ENCODE measurements at places on chromosomes 6 and 20.
A peak's percentile ranks its signal among the peaks of the same experiment; 100 is the strongest.

DNA sequence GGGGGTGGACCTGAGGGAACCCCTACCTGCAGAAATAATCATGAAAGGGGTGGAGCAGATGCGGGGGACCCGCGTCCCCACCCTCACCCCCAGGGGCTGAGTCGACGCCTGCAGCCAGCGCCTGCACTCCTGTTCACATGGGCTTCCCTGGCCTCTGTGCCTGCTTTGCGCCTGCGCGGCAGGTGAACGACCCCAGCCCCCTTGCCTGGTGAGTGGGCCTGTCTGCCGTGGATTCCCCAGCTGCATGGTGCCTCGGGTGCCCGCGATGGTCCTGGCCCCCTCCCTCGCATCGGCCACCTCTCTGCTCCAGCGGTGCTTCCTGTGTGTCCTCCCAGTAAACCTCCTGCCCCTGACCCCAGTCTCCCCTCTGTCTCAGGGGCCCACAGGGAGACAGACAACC lies 18.8 kb upstream of the NTSR1 start:
- DNase-seq = no peak

DNA sequence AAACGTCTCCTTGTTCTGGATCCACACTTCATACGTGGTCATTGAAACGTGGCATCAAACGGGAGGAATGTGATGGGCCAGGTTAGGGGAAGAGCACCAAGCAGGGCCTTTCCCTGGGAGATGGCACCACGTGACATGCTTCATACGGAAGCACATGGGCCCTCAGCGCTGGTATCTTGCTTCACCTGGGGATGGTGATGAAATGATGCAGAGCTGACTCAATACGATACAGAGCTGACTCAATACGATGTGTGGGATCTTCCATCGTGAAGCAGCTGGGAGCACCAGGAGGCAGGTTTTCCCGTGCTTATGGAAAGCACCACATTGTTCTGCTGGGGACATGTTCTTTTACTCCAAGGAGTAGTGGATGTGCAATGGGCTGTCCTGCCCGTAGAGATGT lies 22.5 kb upstream of the TAGAP start:
- no peak for DNase-seq

- peak; percentile 3 for DNase-seq
Measured at GRCh38 chr20:58719258-58719657, 26.7 kb downstream of the NPEPL1 start.

DNA sequence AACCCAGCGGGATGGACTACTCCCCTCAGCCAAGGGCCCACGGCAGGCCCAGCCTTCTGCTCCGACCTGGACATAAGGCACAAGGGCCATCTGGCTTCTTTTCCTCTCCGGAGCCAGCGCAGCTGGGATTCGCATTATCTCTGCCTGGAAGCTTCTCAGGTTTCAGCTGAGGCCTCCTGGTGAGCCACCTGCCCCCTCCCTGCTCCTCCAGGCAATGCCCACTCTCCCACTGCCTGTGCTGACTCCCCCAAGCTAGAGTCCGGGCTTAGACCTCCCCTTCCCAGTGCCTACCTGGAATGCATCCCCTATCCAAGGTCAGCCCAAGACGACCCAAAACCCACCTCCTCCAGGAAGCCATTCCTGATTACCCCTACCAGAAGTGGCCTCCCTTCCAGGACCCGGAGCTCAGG lies 60.7 kb downstream of the EZR start:
- DNase-seq = no peak

DNA sequence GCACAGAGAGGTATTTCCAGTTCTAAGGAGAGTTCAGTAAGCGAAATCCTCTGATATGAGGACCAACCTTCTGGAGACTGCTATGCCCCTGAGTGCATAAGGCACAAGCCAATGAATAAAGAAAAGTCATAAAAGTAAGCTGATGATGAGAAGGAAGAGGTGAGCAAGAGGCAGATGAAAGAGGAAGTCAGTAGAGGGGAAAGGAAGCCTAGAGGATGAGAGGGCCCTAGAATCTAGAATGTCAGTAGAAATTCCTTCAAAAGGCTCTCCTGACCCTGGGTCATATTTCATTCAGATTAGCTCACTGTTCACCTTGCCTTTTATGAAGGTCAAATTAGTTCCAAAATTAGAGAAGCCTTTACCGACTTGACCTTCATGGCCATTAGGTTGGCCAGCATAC lies 209.2 kb downstream of the CD83 start:
- DNase-seq = no peak
